ENCODE measurements at places on chromosomes 2 and 18. TPM values are rescaled to one million over a fixed set of nuclear protein-coding genes. Genes with fewer than 3 reads are reported as not detected.

- DNase-seq, result no peak
Measured at GRCh38 chr18:13202571-13202970, 16.0 kb upstream of the LDLRAD4 start.

DNA sequence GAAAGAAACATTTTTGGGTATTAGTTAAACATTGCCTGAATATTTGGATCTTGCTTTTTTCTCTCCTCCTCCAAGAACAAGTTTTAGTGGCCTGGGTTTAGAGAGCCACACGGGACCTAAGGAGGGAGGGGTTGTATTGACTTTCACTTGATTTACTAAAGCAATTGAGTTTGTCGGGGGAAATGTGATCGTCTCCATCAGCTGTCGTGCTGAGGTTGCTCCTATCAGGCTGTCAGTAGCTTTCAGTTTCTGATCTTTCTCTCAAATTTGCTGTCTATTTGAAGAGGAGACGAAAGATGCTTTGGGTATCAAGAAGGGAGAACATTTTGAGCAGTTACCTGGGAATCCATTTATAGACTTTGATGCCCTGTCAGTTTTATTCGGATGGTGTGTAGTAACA is 106.0 kb downstream of the SETBP1 start:
- DNase-seq, result no peak

DNA sequence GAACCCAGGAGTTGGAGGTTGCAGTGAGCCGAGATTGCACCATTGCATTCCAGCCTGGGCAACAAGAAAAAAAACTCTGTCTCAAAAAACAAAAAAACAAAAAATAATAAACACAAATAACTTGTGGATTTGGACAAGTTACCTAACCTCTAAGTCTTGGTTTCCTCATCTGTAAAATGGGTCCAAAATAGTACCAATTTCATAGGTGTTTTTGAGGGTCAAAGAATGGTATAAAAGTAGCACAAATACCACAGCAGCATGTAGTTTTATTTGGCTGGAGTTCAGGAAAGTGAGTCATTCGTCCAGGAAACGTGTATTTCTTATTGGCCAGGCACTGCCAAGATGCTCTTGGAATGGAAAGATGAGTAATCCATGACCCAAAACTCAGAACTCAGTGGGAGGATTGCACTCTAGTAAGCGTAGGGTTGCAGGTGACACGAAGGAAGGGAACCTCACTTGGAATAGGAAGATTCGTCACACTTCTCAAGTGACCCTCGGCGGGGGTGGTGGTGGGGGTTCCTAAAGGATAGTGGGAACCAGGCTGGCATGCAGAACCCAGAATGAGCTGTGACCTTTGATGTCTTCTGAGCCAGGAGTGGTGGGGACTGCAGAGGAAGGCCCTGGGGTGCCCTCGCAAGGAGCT is 24.4 kb downstream of the GRHL1 start:
- no peak for DNase-seq

Gene DSG1
- not detected for total RNA-seq

Gene FIGN
- total RNA-seq, result 1.5 TPM

Gene FHOD3
- 5.1 TPM for total RNA-seq
